NCI-H2081 (cell line): ENCODE measurements at places on chromosomes 1 and 21.
A peak's percentile ranks its signal among the peaks of the same experiment; 100 is the strongest.

DNA sequence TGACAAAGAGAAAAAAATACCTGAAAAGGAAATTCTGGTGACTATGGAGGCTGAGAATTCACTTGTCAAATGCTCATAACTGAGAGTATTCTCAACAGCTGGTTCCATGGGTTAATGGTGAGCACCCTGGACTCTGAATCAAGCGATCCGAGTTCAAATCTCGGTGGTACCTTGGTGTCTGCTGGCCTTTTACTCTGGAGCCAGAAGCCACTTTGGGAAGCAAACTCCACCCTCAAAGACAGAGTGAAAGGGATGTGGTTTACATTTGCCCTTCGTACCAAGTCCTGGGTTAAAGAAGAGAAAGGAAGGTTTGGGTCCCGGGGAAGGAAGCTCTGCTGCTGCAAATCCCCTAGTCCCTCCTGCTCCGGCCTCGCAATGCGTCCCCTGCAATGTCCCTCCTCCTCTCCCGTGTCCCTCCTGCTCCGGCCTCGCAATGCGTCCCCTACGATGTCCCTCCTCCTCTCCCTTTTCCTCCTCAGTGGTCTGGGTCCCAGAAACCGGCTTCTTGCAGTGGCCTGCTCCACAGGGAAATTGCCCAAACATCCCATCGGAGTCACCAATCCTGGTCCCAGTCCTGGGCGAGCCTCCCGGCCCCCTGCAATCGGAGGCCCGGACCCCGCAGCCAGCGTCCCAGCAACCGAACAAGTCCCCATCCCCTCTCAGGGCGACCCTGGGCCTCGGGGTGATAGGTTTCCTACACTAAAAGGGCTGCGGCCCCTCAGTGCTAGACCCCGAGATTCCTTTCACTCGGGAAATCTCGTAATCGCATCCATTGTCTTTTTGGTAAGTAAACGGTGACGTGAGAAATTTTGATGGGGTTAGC lies 129.4 kb downstream of the PPIAL4G start:
- DNase-seq: no peak

DNA sequence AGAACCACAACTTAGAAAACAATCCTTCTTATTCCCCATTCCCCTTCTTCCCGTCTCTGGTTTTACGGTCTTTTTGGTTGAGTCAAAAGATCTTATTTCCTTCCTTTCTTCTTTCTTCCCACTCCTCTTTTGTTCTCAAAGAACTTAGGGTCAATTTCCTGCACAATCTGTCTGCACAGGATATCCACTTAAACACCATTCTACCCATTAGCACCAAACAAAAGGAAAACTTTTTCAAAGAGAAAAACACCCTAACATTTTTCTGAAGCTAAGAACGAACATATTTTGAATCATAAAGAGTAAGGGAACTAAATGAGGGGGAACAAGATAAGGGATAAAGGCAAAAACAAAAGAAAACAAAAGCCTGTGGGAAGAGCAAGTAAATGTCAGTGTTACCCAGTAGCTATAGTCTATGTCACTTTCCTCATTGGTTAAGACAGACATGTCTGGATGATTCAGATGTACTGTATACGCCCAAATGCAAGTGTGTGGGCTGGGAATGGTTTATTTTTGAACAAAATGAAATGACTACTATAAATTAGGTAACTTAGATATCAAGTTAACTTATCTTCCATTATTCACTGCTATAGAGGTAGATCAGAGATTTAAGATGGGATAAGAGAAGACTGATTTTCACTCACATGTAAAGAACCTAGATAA lies 59.9 kb downstream of the TOR3A start:
- no peak for DNase-seq

GRCh38 chr1:119600561-119600960 lies 47.5 kb downstream of the ZNF697 start:
- no peak for DNase-seq

- no peak for DNase-seq
Measured at GRCh38 chr1:107264007-107264406, 123.2 kb downstream of the NTNG1 start.

DNA sequence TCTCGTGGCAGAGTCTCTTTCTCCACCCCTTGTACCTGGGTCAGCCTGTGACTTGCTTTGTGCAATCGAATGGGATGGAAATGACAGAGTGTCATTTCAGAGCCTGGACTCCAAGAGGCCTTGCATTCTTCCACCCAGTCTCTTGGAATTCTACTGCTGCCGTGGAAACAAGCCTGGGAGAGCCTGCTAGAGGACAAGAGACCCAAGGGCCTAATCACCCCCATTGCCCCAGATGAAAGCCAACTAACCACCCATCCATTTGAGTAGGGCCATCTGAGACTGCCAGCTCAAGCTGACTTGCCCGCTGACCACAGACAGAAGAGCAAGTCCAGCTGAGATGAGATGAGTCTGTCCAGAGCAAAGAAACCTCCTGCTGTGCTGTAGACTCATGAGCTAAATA lies 201.6 kb downstream of the PTPRU start:
- DNase-seq: no peak

DNA sequence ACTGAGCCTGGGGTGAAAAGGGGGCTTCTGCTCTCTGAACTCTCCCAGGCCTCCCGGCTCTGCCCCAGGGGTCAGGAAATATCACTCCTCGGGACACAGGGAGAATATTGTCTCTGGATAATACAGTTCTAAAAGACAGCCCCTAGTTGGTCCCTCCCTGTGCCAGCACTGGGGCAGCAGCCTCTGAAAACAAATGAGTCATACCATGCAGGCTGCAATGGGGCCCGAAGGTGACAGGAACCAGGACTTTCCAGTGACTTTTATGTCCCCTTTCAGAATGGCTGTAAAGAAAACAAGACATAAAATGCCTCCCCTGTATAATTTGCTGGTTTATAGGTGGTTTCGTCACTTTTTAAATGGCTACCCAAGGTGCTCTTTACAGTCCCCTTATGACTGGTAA lies 360.0 kb downstream of the NPHP4 start:
- no peak for DNase-seq

DNA sequence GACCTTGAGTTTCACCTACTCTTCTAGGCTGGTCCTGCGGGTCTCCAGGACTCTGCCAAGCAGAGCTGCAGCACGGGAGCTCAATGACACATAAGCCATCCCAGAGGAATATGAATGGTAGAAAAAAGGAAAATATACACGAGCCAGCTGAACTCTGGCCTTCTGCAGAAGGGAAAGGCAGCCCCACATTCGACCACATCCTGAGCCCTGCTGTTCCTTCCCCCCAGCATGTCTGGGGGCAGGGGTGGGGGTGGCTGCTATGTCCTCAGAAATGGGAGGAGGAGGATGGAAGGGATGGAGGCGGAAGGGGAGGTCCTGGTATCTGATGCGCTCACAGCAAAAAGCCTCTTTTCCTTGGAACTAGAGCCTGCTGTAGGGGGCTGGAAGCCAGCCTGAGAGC lies 12.1 kb upstream of the KDF1 start:
- DNase-seq: no peak

DNA sequence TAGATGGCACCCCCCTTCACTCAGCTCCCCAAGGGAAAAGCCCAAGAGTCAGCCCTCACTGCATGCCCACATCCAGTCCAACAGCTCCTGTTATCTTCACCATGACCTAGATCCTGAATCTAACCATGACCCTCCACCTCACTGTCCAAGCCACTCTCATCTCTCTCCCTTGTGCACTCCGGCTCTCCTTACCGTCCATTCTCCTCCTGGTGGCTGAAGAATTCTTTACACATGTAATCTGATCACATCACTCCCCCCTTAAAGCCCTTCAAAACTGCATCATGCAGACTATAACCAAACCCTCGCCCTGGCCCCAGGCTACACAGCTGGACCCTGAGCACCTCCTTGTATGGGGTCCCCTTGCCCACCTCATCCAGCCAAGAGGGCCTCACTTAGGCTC lies 14.0 kb upstream of the PAQR7 start:
- DNase-seq: peak; percentile 50

- DNase-seq: no peak
Measured at GRCh38 chr1:53315456-53316423, 12.1 kb downstream of the LRP8 start.

DNA sequence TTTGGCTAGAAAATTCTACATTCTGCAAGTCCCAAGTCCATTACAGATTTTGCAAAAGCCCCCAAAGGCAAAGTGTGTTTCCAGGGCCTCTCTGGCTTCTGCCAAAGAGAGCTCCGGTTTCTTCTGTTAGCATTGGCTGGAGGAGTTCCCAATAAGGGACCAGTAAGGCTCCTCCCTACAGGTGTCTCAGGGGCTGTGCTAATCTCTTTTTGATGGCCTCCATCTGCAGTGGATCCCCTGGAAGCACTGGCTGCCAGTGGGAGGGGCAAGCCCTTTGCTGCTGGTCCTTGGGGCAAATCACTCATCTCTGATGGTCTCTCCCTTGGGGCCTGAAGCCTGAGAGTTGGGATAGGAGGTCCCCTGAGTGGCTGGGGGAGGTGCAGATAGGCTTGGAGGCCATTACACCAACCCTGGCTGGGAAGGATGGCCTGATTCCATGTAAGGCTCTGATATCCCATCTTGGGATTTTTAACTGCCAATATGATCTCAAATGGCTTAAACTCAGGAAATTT lies 89.1 kb upstream of the USP24 start:
- DNase-seq: no peak

DNA sequence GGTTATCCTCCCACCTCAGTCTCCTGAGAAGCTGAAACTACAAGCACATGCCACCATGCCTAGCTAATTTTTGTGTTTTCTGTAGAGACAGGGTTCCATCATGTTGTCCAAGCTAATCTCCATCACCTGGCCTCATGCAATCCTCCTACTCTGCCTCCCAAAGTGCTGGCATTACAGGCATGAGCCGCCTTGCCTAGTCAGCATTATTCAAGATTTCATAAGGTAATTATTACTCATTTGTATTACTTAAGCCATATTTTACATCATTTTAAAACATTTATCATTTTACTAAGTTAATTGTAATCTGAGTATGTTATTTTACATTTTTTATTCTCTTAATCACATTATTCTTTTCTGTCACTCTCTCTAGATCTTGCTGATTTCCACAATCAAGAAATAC lies 1575.6 kb downstream of the NCAM2 start:
- DNase-seq: no peak
